ENCODE measurements at places on chromosomes 5 and 9.

- DNase-seq: no peak
Measured at GRCh38 chr9:13263511-13263910, 16.0 kb downstream of the MPDZ start.

- peak; percentile 81 for DNase-seq
Measured at GRCh38 chr5:149605998-149606724, 24.9 kb downstream of the ARHGEF37 start.

- DNase-seq: peak; percentile 46
Measured at GRCh38 chr5:113489299-113489698, 1.0 kb upstream of the MCC start.

DNA sequence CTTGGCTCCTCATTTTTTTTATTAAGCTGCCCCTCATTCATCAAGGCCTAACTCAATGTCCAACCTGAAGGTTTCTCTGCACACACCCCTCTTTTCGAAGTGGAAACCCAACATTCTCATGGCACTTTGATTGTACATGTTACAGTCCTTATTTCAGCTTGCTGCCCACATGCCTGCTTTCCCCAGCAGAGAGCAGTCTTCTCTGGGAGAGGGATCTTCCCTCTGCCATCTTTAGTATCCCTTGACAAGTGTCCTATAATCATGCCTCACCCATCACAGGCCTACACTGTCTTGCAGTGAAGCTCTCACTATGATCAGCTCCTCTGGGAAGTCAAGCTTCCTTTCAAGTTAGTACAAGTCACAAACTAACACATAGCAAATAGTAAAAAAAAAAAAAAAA, 175.1 kb downstream of the ACER2 start:
- no peak for DNase-seq

- DNase-seq: no peak
Measured at GRCh38 chr5:139474890-139475791, 4.3 kb downstream of the SMIM33 start.

DNA sequence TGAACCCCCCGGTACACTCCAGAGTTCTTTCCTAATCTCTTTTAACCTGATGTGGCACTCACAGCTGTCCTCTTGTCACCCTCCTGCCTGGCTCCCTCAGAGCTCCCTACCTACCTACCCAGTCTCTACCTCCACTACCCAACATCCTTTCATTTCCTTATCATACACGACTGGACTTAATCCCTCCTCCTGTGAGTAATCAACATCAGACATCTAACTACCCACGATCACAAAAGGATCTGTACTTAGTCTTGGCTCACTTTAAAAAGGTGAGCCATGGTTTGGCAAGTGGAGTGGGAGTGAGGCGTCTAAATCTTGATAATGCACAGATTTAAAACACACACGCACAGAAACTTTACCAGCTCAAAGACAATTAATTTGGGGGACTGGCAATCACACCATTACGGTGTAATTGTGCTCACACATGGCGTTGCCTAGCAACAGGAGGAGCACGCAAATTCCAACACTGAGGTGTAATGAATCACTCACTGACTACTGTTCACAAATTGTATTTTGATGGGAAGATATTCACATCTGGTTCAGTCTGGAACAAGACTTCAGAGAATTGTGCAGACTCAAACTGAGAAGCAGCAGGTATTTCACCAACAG, 235.9 kb downstream of the EPB41L4A start:
- no peak for DNase-seq

DNA sequence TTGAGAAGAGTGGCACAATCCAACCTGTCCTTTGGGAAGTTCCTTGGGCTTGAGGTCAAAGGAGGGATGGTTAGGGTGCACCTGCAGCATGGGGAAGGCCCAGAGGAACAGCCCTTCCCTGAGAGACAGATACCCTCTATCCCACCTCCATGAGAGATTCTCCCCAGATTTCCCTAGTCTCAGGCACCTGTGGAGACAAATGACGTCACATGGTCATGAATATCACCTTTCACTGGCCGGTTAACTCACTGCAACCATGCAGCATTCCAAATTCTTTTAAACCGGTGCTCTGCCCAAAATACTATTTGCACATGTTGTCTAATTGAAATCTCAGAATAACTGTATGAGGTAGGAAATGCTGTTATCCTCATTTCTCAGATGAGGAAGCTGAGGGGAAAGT, 15.6 kb upstream of the TRIO start:
- no peak for DNase-seq

DNA sequence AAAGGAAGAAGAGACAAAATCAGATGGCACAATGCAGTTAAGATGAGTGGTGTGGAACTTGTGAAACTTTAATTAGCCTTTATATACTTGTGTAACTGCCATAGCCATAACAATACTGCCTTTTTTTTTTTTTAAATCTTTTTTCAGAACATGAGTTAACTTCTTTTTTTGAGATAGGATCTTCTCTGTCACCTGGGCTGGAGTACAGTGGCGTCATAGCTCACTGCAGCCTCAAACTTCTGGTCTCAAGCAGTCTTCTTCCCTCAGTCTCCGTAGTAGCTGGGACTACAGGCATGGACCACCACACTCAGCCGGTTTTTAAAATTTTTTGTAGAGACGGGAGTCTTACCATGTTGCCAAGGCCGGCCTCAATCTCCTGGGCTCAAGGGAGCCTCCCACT, 37.2 kb downstream of the GPBP1 start:
- no peak for DNase-seq

GRCh38 chr5:54243483-54244080, 66.8 kb downstream of the ARL15 start:
- peak; percentile 21 for DNase-seq

GRCh38 chr5:74632947-74633356, 7.6 kb downstream of the ENC1 start:
- no peak for DNase-seq

DNA sequence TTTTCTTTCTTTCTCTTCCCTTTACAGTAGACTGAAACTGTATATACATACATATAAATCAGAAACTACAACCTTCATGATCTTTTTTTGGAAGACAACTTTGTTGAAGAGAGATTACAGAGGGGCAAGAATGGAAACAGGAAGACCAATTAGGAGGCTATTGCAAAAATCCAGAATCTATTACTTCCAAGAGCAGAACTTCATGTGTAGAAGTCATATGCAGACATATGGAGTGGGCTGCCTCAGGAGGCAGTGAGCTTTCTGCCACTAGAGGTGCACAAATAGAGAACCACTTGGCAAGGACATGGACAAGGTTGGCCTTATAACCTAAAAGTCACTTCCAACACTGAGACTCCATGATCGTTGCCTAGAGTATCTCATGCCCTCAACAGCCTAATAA, 157.8 kb upstream of the NR4A3 start:
- DNase-seq: no peak

DNA sequence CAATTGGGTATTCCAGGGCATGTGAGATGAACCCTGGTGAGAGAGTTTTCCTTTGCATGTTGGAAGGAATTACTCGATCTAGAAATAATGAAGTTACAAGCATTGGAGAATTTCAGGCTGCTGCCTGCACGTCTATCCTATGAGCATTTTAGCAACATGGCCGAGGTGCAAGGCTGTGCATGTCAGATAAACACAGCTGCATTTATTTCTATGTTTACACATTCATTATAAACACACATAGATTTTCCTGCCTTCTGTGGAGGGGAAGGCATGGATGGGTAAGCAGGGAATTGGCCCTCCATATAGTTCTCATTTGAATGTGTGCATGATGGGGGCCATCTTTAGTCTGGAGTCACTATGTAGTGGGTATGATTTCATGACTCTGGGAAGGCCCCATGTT, 42.3 kb downstream of the AOPEP start:
- DNase-seq: no peak

- DNase-seq: no peak
Measured at GRCh38 chr9:124381170-124381945, 33.9 kb downstream of the PSMB7 start.

DNA sequence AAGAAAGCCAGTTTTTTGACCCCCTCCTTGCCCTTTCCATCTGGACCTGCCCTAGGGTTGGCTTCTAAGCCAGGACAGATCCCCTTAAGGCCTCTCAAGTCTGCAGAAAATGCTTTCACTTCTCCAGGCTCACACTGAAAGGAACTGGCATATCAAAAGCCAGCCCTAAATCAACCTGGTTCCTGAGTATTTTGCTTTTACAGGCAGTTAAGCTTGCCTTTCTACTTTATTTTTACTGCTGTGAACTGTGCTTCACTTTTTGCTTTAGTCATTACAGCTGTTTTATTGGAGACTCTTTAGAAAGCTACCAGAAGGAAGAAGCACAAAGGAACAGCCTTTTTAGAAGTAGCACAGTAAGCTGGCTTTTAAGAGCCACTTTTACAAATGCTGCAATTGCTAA, 5.0 kb downstream of the TARS1 start:
- no peak for DNase-seq

GRCh38 chr5:123099514-123100151, 10.6 kb downstream of the PRDM6 start:
- no peak for DNase-seq

- no peak for DNase-seq
Measured at GRCh38 chr9:88447431-88447830, 59.2 kb downstream of the SPIN1 start.

- DNase-seq: peak; percentile 62
Measured at GRCh38 chr5:146048994-146049703, 56.2 kb downstream of the PLAC8L1 start.

GRCh38 chr5:102795526-102795925, 40.4 kb downstream of the PAM start:
- no peak for DNase-seq

DNA sequence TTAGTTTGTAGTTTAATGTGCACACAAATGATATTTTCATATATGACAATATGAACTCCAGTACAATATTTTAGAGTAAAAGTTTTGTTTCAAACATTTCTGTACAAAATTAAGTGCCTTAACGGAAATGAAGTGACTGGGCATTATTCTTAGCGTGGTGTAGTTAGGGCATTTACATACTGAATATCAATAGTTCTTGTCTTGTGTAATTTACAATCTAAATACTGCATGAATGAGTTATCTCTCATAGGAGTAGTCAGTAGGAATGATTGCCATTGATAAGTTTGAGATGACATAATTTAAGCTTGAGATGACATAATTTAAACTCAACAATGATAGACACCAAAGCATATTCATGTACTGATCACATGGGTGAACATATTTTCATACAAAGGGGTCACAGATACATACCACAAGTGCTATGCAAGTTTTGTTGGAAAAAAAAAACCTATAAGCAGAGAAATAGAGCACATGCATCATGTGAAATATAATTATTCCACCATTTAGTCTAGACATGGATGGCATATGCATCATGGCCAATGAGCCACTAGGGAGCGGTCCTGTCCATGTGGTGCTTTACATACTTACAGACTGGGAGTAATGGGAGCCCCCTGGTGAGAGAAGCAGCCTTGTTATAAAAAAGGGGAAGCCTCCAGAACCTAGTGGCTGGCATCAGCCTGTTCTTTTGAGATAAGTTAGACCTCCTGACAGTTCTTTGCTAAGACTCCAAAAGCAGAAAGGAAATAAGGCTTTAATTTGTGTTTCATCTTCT, 1523.9 kb downstream of the MAT2B start:
- DNase-seq: peak; percentile 35

- DNase-seq: no peak
Measured at GRCh38 chr5:23450187-23450586, 57.2 kb upstream of the PRDM9 start.

DNA sequence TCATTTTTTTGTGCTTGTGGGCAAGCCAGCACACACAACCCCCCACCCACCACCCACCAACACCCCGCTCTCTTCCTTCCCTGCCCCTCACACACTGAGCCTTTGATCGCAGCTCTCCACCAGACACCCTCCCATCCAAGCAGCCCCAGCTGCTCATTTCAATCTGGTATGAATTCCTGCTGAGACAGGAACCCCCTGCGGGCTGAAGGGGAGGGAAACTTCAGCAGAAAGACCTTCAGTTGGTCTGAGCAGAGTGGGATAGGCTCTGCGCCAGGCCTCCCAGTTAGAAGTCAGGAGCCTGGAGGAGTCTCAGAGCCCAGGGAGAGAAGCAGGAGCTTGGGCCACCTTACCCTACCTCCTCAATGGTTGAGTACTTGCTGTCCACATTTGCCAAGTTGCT, 7.2 kb downstream of the PCDHGC5 start:
- no peak for DNase-seq

DNA sequence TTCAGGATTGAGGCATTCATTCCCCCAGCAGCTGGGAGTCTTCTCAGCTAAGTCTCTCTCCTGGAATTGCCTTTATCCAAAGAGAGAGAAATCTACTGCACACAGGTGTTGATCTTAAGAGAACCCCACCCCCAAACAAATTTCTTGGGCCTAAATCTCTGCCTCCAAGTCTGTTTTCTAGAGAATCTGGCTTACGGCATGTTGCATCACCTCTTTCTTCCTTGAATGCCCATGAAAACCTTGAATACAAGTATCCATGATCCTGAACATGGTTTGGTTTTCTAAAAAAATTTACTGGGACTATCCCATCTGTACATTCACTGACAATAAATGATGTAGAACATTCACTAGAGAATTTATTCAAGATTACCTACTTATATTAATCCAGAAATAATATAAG, 401.6 kb downstream of the PDE4D start:
- no peak for DNase-seq

GRCh38 chr9:83536332-83536731, 1.9 kb downstream of the FRMD3 start:
- no peak for DNase-seq

- DNase-seq: no peak
Measured at GRCh38 chr9:111320631-111321030, 9.4 kb downstream of the OR2K2 start.

DNA sequence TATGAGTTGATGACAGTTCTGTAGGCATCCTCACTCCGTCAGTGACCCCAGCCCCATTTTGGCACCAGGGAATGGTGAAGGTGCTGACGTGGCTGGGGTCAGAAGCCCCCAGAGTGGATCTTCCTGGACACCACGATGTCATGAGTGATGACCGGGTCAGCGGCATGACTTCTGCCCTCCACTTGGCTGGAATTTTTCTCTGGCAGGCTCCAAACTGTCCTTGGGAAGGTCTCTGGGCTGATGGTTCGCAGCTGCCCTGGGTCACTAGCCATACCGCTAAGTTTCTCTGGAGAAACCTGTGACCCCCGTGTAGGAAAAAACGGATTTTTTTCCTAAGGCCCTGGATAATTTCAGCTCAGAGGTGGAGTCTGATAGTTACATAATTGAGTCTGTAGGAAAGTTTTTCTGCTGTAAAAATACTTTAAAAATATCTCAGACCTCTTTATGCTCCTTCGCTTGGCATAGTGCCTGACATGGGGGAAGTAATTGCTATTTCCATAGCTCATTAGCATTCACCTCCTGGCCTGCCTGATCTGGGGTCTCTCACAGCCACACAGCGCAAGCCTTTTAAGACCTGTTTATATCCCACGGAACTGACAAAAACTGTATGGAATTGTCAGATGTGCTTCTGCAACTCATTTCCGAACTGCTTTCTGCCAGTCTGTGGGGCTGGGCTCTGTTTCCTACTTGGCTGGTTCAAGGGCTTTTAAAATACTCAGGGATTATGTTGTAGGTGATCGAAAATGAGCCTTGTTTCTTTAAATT, 69.2 kb downstream of the ANGPTL2 start:
- DNase-seq: no peak

DNA sequence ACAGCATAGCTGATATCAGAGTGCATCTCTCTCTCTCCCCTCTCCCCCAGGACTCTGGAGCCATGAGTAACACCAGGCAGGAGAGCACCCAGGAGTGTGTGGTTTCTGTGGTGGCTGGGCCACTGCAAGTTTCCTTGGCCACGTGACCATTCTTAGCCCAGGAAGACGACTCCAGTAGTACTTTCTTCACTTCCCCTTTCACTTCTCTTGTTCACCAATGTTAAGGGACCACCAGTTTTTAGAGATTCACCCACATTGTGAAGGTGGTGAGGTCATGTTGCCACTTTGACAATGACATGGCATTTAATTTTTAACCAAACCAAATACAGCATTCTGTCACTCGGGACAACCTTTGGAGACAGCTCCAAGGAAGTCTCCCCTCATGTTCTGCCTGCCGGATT, 17.9 kb upstream of the DAPK1 start:
- peak; percentile 33 for DNase-seq

- no peak for DNase-seq
Measured at GRCh38 chr9:35156781-35157180, 5.0 kb upstream of the UNC13B start.

All from MM.1S (cell line).